Islet precursor cell (in vitro differentiated cells): ENCODE measurements at places on chromosomes 16 and 17.

DNA sequence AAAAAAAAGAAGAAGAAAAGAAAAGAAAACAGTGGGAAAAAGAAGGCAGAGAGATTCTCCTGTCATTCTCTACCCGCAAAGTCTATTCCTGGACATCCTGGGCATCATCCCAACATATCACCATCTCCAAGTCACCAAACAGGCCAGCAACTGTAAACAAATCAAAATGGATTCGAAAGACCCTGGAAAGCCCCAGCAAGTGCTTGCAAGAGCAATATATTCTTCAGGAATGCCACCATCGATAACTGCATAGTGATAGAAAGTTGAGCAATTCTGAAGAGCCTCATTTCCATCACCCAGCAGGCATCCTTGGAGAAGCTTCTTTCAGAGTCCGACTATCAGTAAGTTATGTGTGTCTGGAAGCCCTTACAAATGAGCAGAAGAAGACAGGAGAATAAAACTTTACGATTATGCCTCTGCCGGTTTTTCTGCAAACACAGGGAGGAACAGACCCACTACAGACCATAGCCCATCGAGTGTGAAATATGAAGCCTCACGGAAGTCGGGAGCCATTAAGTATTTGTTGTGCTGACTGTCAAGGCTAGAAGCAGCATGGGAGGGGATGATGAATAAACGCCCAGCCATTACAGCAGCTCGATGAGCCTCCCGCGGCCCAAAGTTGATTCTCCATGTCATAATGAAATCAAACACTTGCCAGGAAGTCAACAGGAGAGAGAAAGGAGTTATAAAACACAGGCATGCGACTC, 64.5 kb upstream of the SEC14L1 start:
- no peak for DNase-seq

DNA sequence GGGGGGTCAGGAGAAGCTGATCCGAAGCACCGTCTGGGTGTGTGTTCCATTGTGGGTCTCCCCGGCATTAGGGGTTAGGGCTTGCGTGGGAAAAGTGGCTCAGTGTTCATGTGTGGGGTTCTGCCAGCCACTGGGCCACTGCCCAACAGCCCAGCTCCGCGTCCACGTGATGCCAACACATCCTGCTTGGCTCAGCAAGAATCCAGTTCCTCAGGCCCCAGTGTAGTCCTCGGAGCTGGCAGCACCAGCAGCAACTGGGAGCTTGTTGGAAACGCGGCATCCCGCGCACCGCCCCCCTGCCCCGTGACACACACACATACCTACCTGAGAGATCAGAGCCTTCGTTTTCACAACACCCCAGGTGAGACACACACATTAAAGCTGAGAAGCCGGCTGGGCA, 18.9 kb downstream of the LGALS9 start:
- no peak for DNase-seq

- DNase-seq = peak; percentile 76
Observed at GRCh38 chr17:59370593-59371299, 39.3 kb downstream of the YPEL2 start.

DNA sequence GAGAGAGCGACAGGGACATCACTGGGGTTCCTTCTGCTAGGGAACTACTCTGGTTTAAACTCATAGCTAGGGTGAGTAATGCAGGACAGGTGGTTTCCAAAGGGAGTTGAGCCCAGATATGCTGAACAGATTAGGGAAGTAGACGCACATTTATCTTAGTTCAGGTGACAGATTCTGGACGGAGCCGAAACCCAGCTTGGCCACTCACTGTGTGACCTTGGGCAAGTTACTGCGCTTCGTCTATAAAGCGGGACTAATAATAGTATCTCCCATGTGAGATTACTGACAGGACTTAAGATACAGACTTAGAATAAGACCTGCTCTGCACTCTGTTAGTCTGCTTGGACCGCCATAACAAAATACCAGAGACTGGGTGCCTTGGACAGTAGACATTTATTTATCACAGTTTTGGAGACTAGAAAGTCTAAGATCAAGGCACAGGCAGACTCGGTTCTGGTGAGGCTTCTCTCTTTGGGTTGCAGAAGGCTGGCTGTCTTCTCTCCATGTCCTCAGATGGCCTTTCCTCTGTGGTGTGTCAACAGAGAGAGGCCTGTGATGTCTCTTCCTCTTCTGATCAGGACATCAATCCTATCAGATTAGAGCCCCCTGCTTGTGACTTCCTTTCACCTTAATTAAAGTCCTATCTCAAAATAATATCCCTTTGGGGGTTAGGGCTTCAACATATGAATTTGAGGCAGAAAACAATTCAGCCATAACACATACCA, 12.1 kb downstream of the SCNN1G start:
- no peak for DNase-seq

- no peak for DNase-seq
Observed at GRCh38 chr17:278055-278675, 74.4 kb downstream of the RPH3AL start.

DNA sequence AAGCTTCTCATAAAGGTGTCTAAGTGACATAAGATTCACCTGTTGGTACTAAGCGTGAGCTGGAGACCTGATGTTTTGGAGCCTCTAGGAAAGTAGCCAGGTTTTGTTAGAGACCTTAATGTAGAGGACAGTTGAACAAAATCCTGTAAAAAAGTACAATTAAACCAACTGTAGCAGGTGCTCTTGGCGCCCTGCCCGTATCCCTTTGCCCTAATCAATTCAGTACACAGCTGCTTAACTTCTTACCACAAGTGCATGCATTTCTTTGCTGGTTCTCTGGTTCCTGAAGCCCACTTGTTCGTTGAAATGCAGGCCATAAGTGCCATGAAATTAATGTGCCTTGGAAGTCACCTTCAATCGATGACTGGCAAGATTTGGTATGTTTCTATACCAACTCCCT, 24.4 kb downstream of the GLP2R start:
- peak; percentile 5 for DNase-seq

- DNase-seq = no peak
Observed at GRCh38 chr16:47644661-47645060, 183.5 kb downstream of the PHKB start.

- no peak for DNase-seq
Observed at GRCh38 chr17:33952425-33952824, 302.7 kb upstream of the CCL2 start.

DNA sequence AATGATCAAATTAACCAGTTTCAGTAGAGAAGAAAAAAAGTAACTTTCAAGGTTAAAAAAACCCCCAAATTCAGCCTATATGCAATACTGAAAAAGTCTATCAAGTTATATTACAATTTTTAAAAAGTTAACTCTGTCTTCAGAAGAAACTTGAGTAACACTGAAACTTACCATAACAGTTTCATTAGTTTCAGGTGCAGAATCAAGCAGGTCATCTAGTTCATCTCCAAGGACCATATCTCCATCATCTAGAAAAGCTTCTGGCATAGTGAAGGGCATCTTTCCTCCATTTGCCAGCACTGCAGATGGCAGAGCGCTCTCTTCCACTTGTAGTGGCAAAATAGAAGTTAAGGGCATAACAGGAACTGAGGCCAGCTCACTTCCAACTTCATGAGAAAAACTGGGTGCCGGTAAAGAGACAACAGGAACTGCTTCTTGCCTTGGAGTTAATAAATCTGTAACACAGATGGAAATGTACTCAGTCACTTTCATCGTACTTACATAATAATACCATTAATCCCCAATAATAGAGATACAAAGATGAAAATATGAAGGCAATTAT, 22.9 kb downstream of the ZC3H7A start:
- no peak for DNase-seq

GRCh38 chr16:4859190-4859899, 12.1 kb downstream of the UBN1 start:
- DNase-seq = no peak

- peak; percentile 50 for DNase-seq
Observed at GRCh38 chr16:3520841-3521240, 20.0 kb downstream of the CLUAP1 start.

DNA sequence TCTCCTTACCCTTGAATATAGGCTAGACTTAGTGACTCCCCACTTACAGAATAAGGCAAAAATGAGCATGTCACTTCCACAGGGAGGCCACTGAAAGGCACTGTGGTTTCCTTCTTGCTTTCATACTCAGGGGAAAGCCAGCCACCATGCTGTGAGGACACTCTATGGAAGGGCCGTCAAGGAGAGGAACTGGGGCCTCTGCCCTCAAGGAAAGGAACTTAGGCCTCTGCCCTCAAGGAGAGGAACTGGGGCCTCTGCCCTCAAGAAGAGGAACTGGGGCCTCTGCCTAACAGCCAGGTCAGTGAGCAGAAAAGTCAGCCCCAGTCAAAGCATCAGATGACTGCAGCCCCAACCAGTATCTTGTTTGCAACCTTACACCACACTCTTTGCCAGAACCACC, 30.1 kb downstream of the VPS35 start:
- DNase-seq = no peak

DNA sequence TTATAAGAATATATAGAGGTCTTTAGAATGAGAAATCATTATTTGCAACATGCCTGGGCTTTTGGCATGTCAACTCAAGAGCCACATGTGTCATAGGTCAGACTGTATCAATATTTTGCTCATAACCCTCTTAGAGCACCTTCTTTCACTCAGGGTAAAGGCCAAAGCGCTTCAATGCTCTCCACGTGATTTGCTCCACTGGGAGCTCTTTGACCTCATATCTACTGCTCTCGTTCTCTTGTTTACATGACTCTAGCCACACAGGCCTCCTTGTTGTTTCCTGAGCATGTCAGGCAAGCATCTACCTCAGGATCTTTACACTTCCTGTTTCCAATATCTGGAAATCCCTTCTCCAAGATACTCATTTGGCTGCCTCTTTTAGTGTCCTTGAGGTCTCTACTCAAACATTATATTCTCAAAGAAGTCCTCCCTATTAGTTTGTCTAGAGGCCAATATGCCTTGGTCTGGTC, 148.4 kb downstream of the TOX3 start:
- DNase-seq = no peak

DNA sequence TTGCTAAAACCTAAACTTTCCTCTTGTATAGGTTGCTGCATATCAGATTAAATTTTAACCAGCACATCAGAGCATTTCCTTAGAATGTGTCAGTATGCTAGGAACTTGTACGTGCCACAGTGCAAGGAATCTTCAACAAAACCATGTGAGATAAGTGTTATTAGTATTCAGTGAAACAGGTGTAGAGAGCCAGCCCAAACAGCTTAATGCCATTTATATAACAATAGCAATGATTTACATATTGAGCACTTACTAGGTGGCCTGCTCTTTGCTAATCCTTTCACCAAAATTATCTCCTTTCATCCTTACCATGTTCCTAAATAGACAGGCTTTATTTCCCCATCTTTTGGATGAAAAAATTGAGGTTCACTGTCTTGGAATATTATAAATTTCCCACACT, 485.7 kb downstream of the HS3ST4 start:
- DNase-seq = no peak

DNA sequence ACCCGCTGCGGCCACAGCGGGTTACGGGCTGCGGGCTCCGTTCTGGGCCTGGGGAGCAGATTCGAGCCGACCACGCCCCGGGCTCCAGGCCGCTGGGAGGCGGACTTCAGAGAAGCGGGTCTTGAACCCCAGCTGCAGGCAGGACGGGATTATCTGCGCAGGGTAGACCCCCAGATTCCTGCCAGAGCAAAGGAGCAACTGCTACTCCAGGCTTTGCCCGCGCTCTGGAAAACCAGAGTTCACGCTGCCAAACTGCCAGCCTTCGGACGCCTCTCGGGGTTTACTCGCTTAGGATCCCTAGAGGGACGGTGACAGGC, 301 bp upstream of the ULK2 start:
- no peak for DNase-seq

DNA sequence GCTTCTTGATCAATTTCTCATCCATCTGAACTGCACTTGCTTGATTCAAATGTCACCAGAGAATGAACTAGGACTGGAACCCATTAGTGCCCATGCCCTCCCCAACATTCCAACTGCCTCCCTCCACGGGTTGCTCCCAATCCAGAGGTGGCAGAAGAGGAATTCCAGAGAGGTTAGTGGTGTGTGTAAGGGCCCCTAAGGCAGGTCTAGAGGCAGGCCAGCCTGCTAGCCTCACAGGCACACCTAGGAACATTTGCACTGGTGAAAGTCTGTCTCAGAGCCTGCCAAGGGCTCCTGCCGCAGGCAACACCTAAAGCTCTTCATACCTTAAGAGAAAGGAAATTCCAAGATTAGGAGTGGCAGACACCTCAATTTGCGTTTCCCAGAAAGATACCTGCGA, 21.2 kb upstream of the CMTM4 start:
- peak; percentile 88 for DNase-seq

- DNase-seq = no peak
Observed at GRCh38 chr16:77898671-77899211, 110.4 kb downstream of the VAT1L start.

DNA sequence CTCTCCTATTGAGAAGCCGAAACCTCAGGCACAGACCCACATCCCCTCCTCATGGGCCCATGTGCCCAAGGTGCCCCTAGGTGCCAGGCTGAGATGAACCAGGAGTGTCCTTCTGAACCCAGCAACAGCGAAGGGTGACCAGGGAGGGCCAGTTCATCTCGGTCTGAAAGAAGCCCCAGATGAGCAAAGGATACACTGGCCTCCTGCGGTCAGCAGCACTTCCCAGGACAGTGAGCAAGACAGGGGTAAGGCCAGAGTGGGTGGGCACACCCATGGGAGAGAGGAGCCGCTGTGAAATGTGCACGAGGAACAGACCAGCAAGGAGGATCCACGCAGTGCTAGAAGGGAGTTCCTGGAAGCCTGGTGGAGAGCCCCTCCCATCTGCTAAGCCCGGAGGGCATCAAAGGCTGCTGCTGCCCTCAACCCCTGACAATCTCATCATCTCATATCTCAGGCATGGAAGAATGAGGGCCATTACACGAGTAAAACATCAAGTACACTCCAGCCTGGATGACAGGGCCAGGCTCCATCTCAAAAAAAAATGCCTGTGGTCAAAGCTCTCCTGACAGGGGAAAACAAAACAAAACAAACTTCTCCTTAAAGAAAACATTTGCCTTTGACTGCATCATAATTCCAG, 3.3 kb upstream of the HBZ start:
- DNase-seq = no peak

- DNase-seq = peak; percentile 96
Observed at GRCh38 chr17:3893003-3893719, at the start of gene CAMKK1. Gene CAMKK1 (minus strand): TSS chr17:3893053. CDS start chr17:3885687, 7,366 bp downstream.

- DNase-seq = no peak
Observed at GRCh38 chr16:83793179-83793578, 14.6 kb upstream of the HSBP1 start.

DNA sequence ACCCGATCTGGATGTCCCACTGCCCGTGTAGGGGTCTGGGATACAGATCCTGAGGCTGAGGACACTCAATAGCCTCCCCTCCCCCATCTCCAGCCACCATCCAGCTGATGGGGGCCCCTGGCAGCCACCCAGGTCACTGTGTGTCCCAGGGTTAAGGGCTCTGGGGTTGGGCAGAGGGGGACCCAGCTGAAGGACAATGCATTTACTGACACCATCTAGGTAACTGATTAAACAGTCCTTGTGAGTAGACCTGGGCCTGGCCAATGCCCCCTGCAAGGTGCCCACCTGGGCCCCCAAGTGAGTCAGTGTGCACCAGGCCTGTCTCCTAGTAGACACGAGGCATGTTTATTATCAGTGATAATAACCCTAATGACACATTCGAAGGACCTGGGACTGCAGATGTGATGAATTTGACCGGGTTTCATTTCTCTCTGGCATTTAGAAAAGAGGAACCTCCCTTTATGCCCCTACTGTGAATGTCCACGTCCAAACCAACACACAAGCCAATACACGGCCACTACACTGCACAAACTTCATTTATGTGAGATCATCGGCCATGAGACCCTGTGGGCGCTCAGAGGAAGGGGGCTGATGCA, 261.9 kb upstream of the FOXF1 start:
- peak; percentile 24 for DNase-seq

GRCh38 chr17:7261379-7262191, 693 bp downstream of the CLDN7 start:
- DNase-seq = peak; percentile 71

- no peak for DNase-seq
Observed at GRCh38 chr16:30829130-30830071, 42.4 kb upstream of the ZNF629 start.
